ENCODE measurements at places on chromosomes 6 and 20.

- no peak for DNase-seq
Observed at GRCh38 chr6:128511506-128511905, 8.9 kb downstream of the PTPRK start.

- DNase-seq = no peak
Observed at GRCh38 chr6:96460052-96460700, 61.4 kb upstream of the UFL1 start.

DNA sequence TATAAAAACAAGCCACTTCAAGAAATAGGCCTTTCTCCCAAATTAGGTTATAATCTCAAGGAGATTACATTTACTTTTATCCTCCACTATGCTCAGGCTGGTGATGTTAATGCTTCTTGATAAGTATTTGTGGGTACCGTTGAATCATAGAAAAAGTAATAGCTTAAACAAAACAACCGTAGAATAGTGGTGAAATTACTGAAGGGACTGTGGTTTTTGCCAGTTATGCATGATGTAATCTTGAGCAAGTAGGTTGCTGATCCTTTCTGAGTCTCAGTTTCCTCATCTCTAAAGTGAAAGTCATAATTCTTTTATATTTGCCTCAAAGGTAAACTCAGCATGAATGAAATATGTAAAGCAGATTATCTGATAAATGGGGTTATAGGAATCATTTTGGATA is 187.3 kb upstream of the JAG1 start:
- DNase-seq = peak; percentile 63

DNA sequence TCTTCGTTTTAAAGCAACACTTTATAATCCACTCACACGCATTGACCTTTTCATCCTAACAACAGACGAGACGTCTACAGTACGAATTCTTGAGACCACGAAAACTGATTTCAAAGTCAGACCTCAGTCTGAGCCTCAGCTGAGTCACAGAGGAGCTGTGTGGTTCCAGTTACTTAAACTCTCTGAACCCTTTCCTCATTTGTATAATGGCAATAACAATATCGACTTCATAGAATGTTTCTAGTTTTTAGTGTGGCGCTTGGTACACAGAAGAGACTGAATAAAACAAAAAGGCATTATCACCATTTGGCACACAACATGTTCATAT is 236.9 kb downstream of the ATXN1 start:
- no peak for DNase-seq

GRCh38 chr6:84774157-84774984 is 10.0 kb upstream of the TBX18 start:
- DNase-seq = no peak

Data from AML-193 (cell line).